ENCODE measurements at places on chromosomes 2 and 18. TPM values are rescaled to one million over a fixed set of nuclear protein-coding genes. Genes with fewer than 3 reads are reported as not detected.

- DNase-seq: no peak
These were observed 130.9 kb downstream of the ZNF407 start for GRCh38 chr18:74728586-74728985.

The MOGAT1 gene
- total RNA-seq: not detected

The SLC40A1 gene
- 8.2 TPM for total RNA-seq

GRCh38 chr2:21392649-21393048 is 268.9 kb downstream of the TDRD15 start:
- no peak for DNase-seq

DNA sequence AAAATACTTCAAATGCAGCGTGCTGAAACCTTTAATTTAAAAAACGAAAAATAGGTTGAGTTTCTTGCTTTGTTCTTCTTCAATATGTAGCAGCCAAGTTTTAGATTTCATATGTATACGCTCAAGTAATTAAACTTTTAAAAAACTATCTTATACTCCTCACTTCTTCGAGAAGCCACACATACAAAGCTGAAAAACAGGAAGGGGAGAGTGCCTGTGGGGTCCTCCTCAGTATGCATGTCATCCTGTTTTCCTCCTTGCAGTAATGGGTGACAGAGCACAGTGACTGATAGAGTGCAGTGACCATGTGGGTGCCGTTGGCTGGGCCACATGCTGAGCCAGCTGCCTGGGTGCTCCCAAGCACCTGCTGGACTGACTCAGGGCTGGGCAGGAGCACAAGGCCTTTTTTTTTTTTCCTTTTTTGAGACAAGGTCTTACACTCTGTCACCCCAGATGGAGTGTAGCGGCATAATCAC is 33.3 kb downstream of the UXS1 start:
- peak; percentile 22 for DNase-seq

The KCNS3 gene
- total RNA-seq: not detected

- no peak for DNase-seq
These were observed 95.4 kb upstream of the FN1 start for GRCh38 chr2:215531284-215531683.

- no peak for DNase-seq
These were observed 183.7 kb downstream of the GFPT1 start for GRCh38 chr2:69203166-69203985.

The ODC1 gene
- 164 TPM for total RNA-seq

DNA sequence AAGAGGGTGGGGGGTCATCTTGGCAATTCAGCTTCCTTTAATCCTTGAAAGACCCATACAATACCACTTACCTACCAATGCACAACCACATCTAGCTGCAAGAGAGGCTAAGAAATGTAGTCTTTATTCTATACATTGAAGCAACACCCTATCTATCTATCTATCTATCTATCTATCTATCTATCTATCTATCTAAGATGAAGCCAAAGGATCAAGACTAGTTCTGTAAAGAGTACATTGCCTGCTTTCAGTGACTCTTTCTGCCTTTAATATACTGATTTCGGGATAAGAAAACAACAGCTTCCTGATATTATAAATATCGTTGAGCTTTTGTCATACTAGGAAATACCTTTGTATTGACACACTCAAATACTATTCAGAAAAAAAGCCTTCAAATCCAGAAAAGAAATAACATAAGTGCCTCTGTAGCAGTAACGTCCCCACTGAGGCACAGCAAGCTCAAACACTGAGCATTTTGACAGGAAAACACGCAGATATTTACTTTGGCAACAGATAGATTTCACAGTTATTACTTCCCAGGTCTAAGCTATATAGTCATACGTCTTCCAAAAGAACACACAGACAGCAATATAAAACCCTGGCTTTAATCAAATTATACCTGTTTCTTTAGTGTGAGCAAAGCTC is 139.4 kb upstream of the SERTAD2 start:
- no peak for DNase-seq

The RPRM gene
- not detected for total RNA-seq

The CYP27A1 gene
- total RNA-seq: not detected

DNA sequence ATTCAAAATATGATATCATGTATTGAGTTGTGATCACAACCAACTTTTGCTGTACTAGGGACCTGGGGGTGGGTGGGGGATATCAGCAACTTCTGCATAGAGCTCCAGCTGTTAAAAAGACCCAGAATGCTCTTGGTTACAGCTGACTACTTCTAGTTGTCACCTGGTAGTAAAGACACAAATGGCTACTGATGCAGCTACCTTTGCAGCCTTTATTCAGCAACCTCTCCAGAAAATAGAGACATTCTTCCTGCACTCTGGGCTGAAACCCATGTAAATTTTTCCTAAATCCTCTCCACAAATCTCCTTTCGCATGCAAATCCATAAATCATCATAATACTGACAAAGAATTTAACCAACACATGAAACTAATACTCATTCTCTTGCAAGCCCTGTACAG is 238.3 kb downstream of the TCF4 start:
- DNase-seq: no peak

The GCG gene
- total RNA-seq: not detected

- DNase-seq: no peak
These were observed 306.5 kb upstream of the ZNF521 start for GRCh38 chr18:25658476-25658875.

DNA sequence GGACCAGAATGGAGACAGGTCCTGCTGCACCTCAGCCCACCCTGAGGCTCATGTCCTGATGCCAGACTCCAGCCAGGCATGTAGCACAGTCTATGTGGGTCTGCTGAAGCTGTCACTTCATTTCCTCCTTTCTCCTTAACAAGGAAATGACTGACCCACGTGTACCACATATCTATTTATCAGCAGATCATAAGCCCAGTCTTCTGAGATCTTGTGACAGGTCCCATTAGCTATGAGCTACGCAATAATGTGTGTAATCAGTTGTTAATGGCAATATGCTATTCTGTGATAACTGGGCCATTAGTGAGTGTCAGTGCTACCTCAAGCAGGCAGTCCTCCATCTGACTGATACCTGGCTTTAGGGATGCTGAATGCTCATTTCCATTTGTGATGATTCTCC is 615.3 kb downstream of the BCL11A start:
- DNase-seq: no peak

DNA sequence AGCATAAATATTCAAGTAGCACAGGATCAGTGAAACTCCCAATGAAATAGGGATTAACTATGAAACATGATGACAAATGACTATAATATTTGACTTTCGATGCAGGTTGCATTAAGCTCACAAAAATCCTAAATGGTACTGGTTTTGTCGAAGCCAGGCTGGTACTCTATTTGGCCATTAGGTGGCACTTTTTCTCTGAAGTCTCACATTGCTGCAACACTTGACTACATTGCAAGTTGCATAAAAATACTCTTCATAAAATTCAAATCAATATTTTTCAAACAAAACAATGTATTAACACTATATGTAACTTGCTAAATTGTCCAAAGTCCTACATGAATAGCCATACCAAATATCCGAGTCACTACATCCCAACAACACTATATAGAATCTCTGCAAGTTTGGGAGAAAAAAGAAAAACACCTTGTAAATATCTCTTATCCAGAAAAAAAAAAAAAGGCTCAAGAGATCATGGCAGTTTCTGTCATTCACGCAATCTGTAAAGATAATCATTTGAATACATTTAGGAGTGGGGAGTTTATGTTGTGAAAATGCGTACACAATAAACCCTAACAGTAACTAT is 9.5 kb downstream of the RTTN start:
- peak; percentile 49 for DNase-seq

- no peak for DNase-seq
These were observed 856 bp downstream of the TIA1 start for GRCh38 chr2:70247364-70248180.

- DNase-seq: no peak
These were observed 177.9 kb downstream of the PAX3 start for GRCh38 chr2:222120933-222121332.

DNA sequence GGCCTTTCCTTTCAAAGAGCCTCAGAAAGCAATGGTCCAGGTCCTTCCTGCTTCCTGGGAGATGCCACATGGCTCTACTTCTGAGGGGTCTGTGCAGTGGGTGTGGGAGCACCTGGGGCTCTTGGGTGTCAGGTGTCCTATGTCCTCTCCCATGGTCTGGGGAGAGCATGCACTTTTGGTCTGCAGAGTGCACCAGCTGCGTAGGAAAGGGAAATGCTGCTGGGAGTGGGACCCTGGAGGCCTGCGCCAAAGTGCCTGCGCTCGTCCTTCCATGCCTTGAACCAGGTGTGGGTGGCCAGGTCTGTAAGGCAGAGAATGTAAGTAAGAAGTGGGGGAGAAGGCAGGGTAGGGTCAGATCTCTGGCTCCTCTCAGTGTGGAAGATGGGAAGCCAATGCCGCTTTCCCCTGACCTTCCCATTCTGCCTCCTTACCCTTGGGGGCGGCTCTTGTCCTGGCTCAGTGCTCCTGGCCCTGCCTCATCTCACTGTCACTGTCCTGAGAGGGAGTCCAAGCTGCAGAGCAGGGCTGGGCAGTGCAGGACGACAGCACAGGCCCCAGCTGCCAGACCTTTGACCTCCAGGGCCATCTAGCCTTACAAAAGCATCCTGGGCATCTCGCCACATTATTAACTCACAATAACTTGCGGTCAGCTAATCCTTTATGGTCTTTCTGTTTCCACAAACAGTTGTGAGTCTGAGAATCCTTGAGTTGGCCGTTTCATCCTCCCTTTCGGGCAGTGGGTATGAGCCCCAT is 6.6 kb upstream of the PROM2 start:
- DNase-seq: no peak

GRCh38 chr2:212274215-212274614 is 264.4 kb downstream of the ERBB4 start:
- DNase-seq: no peak

DNA sequence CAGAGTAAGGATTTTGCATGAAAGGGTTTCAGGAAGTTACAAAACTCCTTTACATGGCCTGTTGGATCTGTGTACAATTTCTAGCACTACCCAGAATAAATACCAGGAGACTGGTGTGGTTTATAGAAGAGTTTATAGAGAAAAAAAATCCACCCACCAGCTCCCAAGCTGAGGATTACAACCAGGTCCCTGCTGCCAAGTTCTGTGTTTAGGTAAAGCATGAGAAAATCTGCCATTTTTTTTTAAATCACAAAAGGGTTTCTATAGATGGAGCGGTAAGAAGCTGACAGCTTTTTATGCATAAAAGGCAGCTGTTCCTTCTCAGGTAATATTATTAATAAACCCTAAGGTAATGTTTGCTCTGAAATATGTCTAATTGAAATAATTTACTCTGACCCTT is 545.4 kb upstream of the ZEB2 start:
- DNase-seq: no peak

GRCh38 chr2:216057688-216058193 is 23.9 kb downstream of the PECR start:
- peak; percentile 45 for DNase-seq

DNA sequence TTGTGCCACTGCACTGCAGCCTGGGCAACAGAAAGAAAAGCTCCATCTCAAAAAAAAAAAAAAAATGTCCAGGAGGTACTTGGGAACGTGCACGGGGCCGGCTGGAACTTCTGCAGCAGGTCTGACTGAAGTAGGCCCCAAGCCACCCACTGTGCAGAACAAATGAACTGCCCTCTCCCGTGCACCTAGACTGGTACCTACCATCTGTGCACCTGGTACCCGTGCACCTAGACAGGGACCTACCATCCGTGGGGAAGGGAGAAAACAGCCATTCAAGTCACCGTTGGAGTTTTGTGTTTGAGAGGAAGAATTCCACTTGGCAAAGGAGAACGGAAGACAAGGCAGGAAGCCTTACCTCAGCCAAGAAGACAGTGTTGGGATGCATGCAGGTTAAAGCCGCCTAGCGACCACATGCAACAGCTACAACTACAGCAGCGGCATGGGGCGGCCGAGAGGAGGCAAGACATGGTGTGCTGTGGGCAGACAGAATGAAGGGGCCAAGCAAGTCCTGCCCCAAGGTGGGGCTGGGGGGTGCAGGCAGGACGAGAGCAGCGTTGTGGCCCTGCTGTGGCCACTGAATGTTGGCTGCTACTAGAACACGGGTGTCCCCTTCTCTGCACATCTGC is 16.1 kb downstream of the ST3GAL5 start:
- DNase-seq: no peak

- no peak for DNase-seq
These were observed 78.6 kb downstream of the SCG2 start for GRCh38 chr2:223523551-223524001.

GRCh38 chr18:59286341-59286740 is 13.1 kb upstream of the RAX start:
- DNase-seq: no peak

GRCh38 chr18:48079885-48080284 is 149.4 kb upstream of the SMAD2 start:
- DNase-seq: no peak

DNA sequence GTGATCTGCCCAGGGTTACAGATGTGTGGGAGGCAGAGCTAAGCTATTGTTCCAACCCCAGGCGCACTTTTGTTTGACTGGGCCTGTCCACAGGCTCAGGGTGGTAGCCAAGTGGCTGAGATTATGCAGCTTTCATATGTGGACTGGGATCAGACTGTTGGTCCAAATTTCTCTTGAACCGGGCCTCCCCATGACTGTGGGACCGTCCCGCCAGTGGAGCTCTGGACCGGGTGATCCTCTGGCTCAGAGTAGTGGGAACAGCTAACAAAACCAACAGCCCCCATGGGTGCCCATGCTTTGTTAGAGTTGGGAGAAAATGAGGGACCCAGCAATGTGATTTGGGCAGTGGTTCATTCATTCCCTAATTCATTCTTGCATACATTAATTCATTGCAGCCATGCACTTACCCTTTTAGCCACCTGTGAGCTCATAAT is 86.8 kb upstream of the HS6ST1 start:
- no peak for DNase-seq

DNA sequence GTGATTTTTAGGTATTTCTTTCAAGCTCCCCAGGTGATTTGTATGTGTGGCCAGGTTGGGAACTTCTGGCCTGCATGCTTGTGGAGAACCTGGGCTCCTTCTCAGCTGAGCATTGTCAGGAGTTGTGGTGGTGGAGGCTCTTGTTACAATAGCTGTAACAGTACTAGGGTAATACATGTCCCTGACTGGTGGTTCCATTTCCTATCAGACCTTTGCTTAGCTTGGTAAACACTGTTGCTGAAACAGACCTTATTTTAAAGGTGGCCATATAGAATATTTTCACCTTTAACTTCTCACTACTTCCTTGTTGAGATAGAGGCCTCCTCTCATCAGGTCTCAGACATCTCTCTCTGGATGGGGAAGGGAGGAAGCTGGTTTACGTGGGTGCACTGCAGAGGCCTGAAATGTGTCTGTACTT is 79.2 kb downstream of the SETBP1 start:
- DNase-seq: no peak

DNA sequence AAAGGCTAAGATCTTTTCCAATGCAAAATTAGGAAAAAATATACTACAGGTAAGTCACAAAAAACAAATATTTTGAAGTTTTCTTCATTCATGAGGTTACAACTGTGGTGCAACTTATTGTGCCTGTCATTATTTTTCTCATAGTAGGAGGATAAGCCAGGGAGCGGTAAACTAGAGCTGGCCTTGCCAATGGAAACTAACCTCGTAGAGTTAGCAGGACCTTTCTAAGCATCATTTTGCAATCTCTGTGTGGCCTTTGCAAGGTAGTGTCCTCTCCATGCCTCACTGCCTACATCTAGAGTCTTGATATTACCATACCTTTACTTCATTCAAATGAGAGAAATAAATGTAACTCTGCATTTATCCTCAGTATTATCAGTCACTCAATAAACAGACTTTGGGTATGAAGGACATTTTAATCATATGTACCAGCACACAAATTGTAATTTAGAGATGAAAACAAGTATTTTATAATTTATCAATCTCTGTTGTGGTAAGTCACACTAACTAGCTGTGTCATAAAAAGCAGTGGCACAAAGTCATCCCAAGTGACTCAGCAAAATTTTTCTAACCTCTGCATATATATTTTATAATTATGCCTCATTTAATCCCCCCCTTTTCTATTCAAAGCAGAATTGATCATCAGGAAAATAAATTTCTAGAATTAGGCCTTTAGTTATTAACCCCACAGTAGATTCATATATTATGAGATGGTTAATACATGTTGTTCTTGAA is 47.0 kb downstream of the LANCL1 start:
- no peak for DNase-seq

All from CD4-positive, alpha-beta T cell (primary cell).